ENCODE measurements at places on chromosomes 12 and 14.
A peak's percentile ranks its signal among the peaks of the same experiment; 100 is the strongest.

- no peak for DNase-seq
These were observed 16.4 kb upstream of the PLEKHH1 start for GRCh38 chr14:67516676-67517075.

DNA sequence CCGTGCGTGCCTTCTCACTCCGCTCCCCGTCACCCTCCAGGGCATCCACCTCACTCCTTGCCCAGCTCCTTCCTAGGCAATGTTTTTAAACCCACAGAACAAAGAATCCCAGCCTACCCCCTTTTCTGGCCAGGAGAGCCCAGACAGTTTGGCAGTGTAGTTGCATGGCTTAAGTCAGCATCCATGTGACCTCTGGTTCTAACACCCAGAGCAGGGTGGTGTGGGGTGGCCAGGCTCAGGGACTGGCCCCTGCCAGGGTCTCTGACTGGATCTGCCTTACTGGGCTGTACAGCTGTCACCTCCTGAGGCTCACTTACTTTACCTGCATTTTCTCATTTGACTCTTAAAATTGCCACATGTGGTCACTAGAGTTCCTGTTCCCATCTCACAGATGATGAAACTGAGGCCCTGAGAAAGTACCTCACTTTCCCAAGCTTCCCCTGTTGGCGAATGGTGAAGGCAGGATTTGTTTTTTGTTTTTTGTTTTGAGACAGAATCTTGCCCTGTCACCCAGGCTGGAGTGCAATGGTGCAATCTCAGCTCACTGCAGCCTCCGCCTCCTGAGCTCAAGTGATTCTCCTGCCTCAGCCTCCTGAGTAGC is 18.3 kb downstream of the SDS start:
- no peak for DNase-seq

- no peak for DNase-seq
These were observed 52.1 kb downstream of the GALNT4 start for GRCh38 chr12:89472508-89472907.

DNA sequence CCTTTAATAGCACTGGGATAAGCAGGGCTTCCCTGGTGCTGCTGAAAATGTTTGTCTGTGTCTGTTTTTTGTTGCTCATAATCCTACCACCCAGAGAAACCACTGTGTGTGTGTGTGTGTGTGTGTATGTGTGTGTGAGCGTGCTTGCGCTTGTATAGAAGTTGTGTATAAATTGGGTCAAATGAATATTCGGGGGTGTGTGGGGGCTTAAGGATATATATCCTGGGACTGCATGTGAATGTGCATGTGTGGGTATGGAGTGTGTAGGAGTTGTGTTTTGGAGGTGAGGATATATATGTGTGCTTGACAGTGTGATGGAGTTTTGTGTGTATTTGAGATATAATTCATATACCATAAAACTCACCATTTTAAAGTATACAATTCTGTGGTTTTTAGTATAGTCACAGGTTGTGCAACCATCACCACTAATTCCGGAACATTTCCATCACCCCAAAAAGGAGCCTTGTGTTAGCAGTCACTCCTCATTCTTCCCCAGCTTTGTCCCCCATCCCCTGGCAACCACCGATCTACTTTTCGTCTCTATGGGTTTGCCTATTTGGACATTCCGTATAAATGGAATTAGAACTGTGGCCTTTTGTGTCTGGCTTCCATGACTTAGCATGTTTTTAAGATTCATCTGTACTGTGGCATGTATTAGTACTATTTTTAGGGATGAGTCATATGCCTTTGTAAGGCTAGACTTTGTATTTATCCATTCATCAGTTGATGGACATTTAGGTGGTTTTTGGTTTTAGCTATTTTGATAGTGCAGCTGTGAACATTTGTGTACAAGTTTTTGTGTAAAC is 25.6 kb downstream of the TCTN1 start:
- DNase-seq: no peak

- DNase-seq: no peak
These were observed 10.1 kb upstream of the TINF2 start for GRCh38 chr14:24252289-24253124.

- DNase-seq: no peak
These were observed 129.8 kb downstream of the PIK3C2G start for GRCh38 chr12:18391151-18391550.

- DNase-seq: no peak
These were observed 341 bp downstream of the ZNF10 start for GRCh38 chr12:133130808-133131128.

DNA sequence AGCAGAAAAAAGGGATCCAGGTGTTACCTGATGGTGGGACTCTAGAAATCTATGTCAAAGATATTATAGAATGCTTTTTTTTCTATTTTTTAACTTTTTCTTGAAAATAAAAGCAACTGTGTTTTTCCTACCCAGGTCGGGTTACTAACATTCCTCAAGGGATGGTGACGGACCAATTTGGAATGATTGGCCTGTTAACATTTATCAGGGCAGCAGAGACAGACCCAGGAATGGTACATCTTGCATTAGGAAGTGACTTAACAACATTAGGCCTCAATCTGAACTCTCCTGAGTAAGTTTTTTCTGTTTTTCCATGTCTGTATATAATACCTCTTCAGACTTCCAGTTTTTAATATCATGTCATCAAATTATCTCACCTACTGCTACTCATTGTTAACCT is 27.6 kb upstream of the KCNMB4 start:
- DNase-seq: no peak

- no peak for DNase-seq
These were observed 23.3 kb downstream of the LMNTD1 start for GRCh38 chr12:25529738-25530137.

DNA sequence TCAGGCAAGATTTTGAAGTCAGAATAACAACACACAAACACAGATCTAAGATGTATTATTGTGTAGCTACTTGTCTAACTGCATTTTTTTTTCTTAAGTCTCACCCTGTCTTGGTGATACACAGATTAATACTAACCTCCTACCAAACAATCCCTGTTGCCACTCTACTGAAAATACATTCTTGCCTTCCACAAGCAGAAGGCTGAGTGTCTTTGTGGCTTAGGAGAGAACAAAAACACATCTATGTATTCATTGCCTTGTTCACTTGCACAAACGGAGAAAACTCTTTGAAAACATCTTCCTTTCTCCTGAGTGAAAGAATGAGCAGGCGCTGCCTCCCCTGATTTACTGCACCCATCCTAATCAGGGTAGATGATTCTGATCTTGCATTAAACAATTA is 642.2 kb downstream of the DIO2 start:
- no peak for DNase-seq

DNA sequence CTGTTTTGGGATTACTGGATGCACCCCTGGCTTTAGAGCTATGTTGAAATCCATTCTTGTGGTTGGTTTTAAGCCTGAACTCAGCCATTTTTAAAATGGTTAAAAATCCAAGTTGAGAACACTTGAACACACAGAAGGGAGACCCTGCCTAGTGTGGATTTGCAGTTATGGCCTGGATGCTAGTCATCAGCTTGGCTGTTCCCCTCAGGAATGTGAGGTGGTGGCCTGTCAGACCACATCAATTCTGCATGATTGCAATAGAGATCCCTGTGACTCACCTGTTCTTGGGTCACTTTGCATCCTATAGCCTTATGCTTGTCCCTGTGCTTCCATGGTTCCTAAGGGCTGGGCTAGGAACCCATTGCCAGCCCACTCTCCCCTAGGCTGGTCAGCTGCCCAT is 454.1 kb downstream of the ATP23 start:
- no peak for DNase-seq

GRCh38 chr12:88388566-88389540 is 191.4 kb downstream of the KITLG start:
- DNase-seq: no peak

DNA sequence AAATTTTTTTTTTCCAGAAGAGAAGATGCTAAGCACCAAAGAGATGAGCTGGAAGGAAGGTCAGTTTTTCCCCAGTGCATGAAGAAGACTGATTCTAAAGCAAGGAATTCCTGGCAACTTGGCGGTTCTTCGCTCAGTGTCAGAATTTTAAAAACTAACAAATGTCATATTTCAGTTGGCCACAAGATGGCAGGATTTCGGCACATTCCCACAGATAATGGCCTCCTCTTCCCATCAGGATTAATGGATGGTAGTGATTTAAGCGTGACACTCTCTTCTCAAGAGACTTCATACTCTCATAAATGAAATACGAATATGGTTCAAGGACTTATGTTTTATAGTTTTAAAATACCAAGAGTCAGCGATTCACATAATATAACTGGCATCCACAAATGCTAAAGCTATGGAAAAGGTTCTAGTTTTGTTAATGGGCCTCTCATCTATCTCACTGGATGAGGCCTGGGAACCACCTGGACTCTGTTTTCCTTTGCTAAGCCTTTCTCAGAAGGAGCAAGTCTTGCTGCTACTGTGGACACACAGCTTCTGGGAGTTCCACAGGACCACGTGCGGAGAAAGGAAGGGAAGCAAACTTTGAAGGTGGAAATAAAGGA is 46.1 kb upstream of the PTPRO start:
- peak; percentile 48 for DNase-seq

DNA sequence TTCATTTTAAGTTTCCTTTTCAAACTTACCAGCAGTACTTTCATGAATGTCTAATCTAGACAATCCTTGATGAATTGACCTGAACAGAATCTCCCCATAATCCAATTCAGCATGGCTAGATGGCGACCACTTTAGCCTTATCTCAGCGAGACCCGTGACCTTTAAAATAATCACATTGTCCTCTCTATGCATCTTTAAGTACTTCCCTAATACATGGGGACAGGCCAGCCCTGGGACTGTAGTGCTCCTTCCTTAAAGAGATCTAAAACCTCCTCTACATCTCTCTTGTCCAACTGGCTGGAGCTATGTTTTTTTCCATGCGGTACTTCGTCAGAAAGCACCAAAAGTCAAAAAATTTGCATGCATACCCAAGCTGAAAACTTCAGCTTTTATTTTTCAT is 746.0 kb downstream of the VRK1 start:
- DNase-seq: no peak

DNA sequence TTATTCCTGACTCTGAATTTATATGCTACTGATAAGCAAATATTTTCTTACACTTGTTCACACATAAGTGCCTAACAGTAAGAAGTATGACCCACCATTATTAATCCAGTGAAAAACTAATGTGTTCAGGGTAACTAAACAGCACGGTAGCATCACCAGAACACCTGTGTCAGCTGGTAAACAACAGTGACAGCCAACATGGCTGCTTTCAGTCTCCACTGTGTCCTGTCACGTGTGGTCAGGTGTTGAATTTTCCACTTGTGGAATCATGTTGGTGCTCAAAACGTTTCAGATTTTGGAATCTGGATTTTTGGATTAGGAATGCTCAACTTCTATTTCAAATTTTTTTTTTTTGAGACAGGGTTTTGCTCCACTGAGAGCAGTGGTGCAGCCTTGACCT is 14.3 kb upstream of the ATP23 start:
- no peak for DNase-seq

DNA sequence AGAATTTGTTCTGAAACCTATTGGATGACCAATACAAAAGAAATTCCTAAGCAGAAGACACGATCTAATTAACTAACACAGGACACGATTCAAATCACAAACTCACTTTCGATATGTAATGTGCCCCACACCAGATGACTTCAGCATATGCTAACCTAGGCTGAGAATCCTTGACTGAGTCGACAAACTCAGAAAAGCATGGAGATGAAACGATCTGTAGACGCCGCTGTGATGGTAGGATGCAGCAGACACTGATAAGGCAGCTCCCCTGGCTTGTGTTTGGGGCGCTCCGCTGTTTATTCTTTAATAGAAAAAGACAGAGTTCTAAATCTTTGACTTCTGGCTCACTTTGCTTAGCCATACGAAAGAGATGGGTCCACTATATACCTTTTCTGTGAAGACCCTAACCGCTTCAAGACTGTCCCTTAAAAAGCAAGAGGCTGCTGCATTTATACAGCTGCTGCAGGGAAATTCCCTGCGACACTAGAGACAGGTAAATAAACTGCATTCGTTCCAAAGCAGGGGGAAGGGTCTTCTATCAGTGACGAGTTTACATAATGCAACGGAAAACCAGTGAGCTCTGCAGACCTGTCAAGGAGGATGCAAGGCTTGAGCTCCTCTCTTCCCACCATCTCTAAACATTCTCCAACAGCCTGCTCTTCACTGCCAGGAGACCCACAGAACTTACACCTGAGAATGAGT is 929 bp downstream of the CHD8 start:
- peak; percentile 49 for DNase-seq

GRCh38 chr12:32052212-32052713 is 54.4 kb upstream of the BICD1 start:
- DNase-seq: peak; percentile 41

DNA sequence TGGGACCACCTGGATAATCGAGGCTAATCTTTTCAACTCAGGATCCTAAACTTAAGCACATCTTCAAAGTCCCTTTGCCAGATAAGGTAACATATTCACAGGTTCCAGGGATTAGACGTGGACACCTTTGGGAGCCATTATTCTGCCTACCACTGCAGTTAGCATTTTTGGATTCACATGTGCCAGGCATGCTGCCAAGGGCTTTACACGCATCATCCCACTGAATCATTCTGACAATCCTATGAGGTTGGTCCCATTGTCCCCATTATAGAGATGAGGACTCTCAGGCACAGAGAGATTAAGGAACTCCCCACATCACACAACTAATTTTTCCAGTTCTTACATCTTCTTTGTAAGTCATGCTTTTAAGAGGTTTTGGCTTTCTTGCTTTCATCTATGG is 34.5 kb downstream of the RTN1 start:
- no peak for DNase-seq

GRCh38 chr12:1174659-1175058 is 183.6 kb downstream of the ERC1 start:
- no peak for DNase-seq

DNA sequence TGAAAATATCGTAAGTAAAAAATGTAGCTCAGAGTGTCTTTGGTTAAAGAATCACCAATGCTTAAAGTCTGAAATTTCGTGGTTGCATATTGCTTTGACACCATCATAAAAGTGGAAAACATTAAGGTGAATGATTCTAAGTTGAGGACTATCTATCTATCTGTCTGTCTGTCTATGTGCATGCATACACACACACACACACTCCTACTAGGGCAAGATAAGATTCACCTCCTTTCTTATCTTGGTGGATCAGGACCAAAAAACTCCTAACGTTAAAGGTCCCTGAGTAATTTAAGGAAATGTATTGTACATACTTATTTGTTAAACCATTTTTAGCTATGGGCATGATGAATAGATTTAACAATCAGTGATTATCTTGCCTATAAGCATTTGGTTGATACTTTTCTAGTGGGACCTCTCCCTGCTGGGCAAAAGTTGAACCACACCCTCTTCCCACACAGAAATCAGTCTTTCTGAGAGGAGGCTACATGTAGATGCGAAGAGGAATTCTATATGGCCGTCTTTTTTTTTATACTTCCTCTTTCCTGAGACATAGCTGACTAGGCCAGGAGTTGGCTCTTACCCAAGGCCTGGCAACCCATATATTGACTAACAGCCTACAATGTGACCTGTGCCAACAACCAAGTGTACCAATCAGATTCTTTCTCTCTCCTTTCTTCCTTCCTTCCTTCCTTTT is 19.3 kb upstream of the LLPH start:
- DNase-seq: peak; percentile 57

GRCh38 chr12:50070314-50071060 is 13.1 kb downstream of the ASIC1 start:
- DNase-seq: peak; percentile 74

- no peak for DNase-seq
These were observed 149.7 kb downstream of the ZNF664 start for GRCh38 chr12:124122722-124123121.
